Stimulated activated CD8-positive, alpha-beta memory T cell treated with anti-CD3 and anti-CD28 coated beads, Interleukin-15, amount 100 ng/mL, for 4 hours (primary cell): ENCODE measurements at places on chromosomes 11 and 22.

GRCh38 chr22:32801537-32802236 is at the start of gene TIMP3:
TSS of gene TIMP3 (plus strand) at chr22:32801705. CDS start at chr22:32802002, 297 bp downstream.
- no peak for DNase-seq

GRCh38 chr22:26669060-26669481 is 11.7 kb downstream of the MIAT start:
- no peak for DNase-seq

DNA sequence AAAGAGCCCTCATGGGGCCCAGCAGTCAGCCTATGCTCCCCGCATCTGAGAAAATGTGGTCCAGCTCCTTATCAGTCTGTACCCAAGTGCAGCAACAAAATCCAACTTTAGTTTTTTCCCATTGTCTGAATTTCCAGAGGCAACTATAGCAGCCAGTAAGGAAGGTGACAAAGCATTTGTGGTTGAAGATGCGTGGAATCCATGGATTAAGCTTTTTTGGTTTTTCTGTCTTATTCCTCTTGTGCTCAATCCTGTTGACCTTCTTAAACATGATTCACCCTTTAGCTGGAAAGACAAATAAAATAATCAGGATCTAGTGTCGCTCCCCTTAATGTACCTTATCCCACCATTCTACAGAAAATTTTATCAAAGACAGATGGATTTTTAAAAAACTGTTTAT is 14.3 kb downstream of the GDPD4 start:
- no peak for DNase-seq

GRCh38 chr11:37978647-37979046 is 1380.6 kb upstream of the RAG2 start:
- DNase-seq: no peak

DNA sequence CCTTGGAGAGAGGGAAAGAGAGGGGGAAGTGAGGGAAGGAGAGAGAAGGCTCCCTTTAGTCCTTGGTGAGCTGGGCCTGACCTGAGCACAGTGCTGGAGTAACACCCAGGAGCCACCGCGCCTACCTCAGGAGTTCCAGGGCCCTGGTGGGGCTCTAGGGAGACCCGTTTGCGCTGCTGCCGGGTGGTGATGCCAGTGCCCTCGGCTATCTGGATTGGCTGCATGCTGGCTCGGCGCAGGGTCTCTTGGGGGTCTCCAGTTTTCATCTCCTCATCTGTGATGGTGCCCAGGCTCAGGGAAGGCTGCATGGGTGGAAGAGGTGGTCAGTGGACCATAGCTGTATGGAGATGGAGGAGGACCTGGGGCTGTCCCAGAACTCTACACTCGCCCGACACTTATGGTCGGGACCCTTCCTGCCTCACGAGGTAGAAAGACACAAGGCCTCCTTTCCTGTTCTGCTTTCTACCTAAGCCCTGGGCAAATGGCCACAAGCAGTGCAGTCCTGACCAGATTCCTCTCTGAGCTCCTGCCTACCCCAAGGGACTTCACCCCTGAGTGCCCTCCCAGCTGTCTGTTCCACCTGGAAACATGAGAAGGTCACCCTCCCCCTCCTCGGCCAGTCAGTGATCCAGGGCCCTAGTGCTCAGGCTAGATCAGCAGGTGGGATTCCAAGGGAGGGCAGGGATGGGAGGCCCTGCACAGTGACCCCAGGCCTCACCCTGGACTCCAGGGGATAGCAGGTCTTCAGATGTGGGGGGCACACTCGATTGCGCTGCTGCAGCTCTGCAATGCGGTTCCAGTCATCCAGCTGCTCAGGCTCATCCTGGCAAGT is 6.0 kb downstream of the IL18BP start:
- no peak for DNase-seq

DNA sequence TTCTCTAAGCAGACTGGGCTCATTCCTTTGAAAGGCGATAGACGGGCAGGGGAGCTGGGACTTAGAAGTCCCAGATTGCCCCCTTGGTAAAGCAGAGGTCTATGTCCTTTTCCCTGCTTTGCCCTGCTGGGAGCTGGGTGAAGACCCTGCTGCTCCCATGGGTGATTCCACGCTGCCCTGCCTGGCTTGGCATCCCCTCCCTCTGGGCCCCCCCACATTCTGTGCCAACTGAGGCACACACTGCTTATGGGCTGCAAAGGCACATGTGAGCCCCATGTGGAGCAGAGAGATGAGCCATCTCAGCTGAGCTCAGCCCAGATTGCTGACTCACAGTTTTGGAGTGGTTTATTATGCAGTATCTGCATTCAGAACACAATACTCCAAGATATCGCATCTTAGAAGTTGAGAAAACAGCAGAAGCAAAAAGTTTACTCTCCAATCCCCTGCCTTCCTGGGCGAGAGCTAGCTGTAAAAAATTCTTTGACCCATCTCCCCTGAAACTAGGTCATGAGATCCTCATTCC is 127.2 kb downstream of the ST3GAL4 start:
- DNase-seq: no peak

GRCh38 chr11:61812736-61813411 is 3.9 kb downstream of the FADS1 start:
- DNase-seq: no peak

- DNase-seq: no peak
Observed at GRCh38 chr11:65934014-65934413, 11.3 kb upstream of the TSGA10IP start.

- DNase-seq: no peak
Observed at GRCh38 chr11:105132716-105133511, 6.7 kb downstream of the CARD18 start.

GRCh38 chr11:13335319-13335718 is 57.7 kb downstream of the BMAL1 start:
- DNase-seq: peak; percentile 48

GRCh38 chr22:23446796-23447350 is 133.2 kb downstream of the IGLL1 start:
- no peak for DNase-seq

GRCh38 chr11:72573072-72573854 is 101.0 kb downstream of the PDE2A start:
- DNase-seq: no peak

DNA sequence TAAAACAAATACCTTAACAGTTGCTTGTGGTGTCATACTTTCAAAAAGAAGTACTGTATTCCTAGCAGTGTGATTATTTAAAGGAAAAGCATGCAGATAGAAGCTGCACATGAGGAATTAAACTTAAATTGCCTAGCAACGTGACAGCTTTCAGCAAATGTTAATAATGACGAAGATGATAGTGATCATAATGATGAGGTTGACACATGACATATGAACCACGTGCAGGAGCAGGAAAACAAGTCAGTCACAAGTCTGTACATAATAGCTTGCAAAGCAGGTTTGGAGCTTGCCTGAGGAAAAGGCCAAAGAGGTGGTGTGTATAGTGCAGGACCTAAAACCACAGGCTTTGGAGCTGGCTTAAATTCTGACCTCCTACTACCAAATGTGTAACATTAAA is 30.6 kb upstream of the PIK3C2A start:
- no peak for DNase-seq

DNA sequence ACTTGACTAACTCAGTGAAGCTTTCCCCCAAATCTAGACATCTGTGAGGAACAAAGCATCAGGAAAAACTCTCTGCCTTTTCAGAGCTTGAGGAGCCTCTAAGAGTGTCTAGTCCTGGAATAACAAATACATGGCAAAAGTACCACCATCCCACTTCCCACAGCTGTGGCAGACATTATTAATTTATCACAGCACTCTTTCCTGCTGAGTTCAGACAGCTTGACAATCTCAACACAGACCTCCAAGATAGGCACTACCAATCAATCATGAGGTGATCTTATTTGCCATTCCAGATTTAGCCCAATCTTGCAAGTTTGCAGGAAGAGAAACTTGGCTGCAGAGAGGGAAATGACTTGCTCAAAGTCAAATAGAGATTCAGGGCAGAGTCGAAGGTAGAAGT is 202.8 kb downstream of the MN1 start:
- no peak for DNase-seq

DNA sequence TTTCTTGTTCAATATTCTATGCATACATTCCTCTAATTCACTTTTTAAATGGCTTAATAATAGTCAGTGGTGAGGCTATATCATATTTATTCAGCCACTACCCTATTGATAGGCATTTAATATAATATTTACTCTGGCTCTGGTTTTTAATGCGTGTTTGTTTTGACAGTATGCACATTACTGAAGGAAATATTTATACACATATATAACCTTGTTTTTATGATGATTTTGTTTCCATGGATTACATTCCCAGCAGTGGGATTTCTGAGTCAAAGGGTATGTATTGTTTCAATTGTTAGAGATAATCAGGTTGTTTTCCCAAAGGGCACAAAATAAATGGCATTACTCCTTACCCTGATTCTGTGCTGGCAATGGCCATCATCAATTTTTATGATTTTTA is 105.8 kb downstream of the UVRAG start:
- DNase-seq: no peak

GRCh38 chr22:44583061-44583760 is 85.2 kb upstream of the RTL6 start:
- DNase-seq: no peak
